ENCODE measurements at places on chromosomes 12 and 14. TPM values are rescaled to one million over a fixed set of nuclear protein-coding genes. Genes with fewer than 3 reads are reported as not detected.
A peak's percentile ranks its signal among the peaks of the same experiment; 100 is the strongest.

Gene CCDC197
- not detected for total RNA-seq

Gene LRRC10
- total RNA-seq, result not detected

Gene PRIMA1
- not detected for total RNA-seq

Gene OVCH1
- not detected for total RNA-seq

DNA sequence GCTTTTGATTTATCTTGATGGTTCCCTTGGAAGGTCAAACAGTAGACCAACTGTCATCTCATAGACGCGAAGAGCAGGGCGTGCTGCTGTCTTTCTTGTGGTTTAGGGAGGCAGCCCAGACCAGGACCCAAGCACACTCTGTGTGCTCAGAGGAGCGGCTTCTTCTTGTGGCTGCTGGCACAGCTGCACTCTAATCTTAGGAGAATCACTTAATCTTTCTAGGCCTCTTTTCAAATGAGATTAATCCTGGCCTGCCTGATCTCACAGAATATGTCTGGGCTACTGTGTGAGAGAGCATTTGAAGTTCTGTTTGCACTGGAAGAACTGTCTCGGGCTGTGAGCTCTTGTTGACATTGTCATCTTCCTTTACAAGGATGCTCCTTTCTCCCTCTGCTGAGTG, 60.0 kb upstream of the TRAF3 start:
- peak; percentile 33 for DNase-seq

GRCh38 chr14:82366803-82367202, 833.1 kb upstream of the SEL1L start:
- no peak for DNase-seq

DNA sequence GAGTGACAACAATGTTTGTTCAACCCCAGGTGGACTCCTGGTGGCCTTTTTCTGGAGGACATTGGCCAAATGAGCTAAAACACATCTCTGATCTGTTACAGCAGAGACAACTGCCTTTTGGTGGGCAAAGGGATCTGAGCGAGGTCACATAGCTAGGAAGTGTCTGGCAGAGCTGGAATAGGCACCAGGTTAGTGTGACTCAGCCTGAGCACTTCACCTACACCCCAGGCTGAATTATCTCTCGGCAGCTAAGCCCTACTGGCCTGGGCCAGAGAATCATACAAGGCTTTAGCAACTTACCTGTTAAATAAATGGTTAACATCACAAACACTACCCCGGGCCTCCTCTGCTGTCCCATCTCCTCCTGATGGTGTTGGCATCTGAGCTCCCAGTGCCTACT, 50.2 kb upstream of the HSPB8 start:
- no peak for DNase-seq

DNA sequence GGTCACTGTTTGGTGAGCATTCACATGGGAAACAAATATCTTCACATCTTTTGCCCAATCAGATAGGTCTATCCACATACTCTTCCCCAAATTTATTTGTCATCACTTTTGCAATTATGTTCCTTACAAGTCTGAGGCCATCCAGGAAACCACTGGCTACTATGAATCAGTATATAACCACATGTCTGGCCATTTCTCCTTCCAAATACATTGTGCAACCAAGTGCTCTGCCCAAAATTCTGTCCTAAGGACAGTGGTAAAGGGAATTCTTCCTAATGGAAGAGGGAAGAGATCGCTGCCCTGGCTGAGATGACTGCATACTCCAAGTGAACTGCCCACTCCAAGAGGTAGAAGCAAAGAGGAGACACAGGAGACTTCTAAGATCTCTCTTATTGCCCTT, 148.9 kb upstream of the MAX start:
- peak; percentile 97 for DNase-seq
